ENCODE measurements at places on chromosomes 2 and 18.

GRCh38 chr2:37827455-37827854 lies 97.6 kb upstream of the RMDN2 start:
- DNase-seq = no peak

GRCh38 chr2:160075171-160075570 lies 12.8 kb upstream of the PLA2R1 start:
- no peak for DNase-seq

- DNase-seq = no peak
Observed at GRCh38 chr2:106068451-106068850, 125.7 kb downstream of the UXS1 start.

- DNase-seq = no peak
Observed at GRCh38 chr2:178928077-178928476, 120.9 kb upstream of the TTN start.

DNA sequence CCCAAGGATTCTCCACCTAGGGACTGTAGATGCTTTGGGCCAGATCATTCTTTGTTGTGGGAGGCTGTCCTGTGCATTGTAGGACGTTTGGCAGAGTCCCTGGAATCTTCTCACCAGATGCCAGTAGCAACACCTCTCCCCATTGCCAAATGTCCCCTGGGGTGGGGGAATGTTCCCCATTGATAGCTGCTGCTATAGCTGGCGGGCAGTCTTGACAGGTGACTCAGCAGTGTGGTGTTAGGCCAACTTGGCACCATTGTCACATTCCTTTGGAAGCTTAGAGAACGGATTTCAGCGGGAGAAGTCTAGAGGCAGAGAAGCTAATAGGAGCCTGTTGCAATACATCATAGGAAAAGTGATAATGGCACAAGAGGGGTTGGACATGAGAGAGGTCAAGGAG lies 495.7 kb upstream of the SMIM21 start:
- no peak for DNase-seq

DNA sequence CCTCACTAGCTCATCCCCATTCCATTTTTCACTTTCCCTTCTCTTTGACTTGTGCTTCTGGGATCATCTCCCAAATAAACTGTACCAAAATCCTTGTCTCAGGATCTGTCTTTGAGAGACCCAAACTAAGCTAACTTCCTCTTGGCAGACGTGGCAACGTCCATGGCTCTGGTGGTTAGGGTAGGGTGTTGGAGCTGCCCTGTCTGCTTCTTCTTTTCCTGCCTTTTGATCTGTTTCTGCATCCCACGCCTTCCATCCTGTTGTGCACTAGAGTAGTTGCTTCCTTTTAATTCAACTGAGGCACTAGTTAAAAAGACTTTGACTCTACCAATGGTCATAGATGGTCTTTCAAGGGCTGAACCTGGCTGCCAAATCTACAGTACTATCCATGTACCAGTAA lies 5.5 kb upstream of the MAP4K4 start:
- no peak for DNase-seq

- DNase-seq = no peak
Observed at GRCh38 chr2:8579485-8580085, 102.3 kb upstream of the ID2 start.

GRCh38 chr2:147356157-147356556 lies 488.7 kb upstream of the ACVR2A start:
- no peak for DNase-seq

GRCh38 chr2:71882949-71883472 lies 264.7 kb downstream of the CYP26B1 start:
- no peak for DNase-seq

DNA sequence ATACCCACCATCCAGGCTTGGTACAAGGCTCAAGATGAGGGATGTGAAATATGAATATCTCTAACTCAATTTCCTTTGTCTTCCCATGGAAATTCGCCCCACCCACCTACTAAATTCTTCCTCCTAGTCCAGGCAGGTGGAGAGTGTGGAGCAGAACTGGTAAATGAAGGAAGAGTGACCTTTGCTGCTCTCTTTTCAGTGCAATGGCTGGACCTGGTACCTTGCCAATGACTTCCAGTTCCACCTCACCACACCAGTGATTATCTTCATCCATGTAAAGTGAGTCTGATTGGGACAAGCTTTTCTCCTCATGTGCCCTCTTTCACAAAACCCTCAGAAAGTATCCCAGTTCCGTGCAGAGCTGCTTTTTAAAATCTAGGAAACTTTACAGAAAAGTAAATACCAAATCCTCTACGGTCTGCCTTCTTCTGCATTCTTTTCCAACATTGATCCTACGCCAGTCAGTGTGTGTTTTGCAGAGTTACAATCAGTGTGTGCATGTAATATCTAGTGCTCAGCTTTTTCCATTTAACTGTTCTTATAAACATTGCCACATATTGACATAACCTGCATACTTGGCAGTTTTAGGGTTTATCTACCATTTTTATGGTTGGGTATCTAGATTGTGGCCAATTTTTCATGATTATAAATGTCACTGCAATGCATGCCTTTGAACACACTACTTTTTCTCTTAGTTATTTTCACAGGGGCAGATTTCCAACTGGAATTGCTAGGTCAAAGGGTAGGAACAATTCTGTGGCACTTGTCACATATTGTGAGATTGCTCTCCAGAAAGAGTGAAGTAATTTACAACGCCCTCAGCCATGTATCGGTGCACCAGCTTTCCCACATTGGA lies 86.5 kb upstream of the SEC11C start:
- DNase-seq = no peak

GRCh38 chr2:128722489-128722888 lies 403.8 kb upstream of the HS6ST1 start:
- no peak for DNase-seq

- no peak for DNase-seq
Observed at GRCh38 chr2:11777066-11777782, 30.8 kb downstream of the LPIN1 start.

DNA sequence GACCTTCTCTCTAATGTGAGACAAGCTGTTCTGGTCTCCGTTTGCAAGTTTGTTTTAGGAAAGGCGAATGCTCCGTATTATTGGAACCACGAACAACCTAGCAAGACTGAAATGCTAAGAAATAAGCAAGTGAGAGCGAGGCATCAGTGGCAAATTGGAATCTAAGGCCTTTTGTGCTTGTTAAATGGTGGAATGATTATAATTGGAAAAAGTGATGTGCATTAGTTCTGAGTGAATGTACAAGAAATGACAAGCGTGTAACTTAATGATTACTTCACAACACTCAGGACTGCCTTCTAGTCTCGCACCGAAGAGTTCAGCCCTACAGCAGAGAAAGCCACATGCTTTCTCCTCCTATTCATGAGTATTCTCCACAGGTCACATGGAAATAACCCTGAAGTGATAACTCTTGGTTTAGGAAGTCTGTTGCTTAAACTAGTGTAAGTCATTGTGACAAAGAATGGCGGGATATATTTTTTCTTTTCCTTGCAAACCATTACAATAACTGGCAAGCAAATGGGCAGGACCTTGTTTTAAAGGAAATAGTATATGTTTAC lies 392.2 kb upstream of the FIGN start:
- no peak for DNase-seq

- no peak for DNase-seq
Observed at GRCh38 chr2:63872571-63873328, 31.1 kb downstream of the UGP2 start.

GRCh38 chr2:149735237-149735958 lies 147.8 kb upstream of the MMADHC start:
- DNase-seq = no peak

DNA sequence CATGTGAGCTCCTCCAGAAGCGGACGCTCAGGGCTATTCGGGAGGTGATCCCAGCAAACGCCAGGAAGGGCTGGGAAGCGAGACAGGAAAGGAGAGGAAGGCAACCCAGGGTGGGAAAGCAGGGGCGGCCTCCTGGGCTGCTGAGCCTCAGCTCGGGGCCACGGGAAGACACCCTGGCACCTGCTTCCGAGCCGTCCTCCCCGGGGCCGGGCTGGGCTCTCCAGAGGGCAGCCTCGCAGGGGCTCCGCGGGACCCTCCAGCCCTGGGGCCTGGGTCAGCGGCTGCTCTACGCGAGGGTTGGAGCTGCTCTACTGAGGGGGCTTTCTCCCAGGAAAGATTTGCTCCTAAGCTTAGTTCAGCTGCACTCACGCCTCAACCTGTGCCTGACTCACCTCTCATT lies 34.0 kb downstream of the TIMM21 start:
- DNase-seq = no peak

DNA sequence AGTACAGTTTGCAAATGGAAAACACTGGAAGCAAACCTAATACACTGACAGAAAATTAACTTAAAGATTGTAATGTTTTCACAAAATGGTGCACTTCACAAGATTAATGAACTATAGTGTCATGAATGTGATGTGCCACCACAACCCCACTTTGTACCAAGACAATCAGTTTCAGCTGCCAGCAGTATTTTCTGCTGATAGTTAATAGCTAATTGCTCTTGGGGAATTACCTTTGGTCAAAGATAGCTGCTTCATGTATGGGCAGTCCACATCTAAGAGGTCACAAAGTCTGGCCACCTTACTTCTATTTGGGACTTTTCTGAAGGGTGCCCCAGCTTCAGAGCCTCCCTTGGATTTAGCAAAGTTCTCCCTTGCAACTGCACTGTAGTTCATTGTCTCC lies 254.0 kb downstream of the CALCRL start:
- DNase-seq = no peak

Measured in activated CD4-positive, alpha-beta T cell treated with anti-CD3 and anti-CD28 coated beads for 1 hour (primary cell).